ENCODE measurements at places on chromosomes 1 and 21. TPM values are rescaled to one million over a fixed set of nuclear protein-coding genes. Genes with fewer than 3 reads are reported as not detected.

- no peaks in the 10 kb centered on the region for H3K4me1 ChIP-seq
- H3K36me3 ChIP-seq: no peaks in the 10 kb centered on the region
- no peak overlapping the region for H3K27ac ChIP-seq
- H3K4me3 ChIP-seq: no peak overlapping the region
- DNase-seq: no peak
Observed at GRCh38 chr1:84278905-84279304, 22.6 kb upstream of the SAMD13 start.

DNA sequence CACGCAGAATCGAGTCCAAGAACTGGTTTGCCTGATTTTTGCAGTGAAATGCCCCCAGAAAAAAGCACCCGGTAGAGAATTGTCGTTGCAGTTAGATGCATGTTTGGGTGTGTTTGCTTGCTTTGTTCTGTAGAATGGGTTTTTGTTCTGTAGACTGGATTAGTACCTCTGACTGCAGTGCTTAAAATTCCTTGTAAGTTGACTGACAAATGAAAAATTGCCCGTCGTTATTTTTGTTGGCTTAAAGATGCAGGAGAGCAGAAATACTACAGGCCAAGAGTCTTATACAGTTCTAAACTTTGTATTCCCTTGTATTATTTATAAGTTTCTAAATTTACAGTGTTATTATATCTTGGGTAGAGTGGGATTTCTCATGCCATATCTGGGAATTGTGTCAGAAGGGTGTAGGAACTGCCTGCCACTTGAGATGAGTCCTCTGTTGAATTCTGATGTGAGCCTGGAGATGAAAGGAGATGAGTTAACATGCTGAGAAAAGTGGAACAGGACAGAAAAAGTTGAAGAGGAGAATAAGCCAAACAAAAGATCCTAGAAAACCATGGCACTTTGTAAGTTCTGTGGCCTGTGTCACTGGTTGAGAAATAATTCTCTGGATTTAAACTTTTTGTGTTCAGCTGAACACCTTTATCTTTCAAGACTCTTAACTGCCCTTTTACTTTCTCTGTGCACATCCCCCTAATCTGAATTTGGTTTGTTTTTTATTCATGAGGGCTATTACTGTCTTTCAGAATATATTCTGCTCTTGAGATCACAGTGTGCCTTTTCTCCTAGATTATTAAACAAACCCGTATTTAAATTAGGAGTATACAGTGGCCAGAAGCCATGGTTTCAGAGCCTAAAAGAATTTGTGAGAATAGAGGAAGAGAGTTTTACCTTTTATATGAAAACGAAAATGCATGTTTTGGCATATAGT lies 1.4 kb downstream of the DESI2 start:
- H3K27me3 ChIP-seq: no peaks in the 10 kb centered on the region
- H3K4me3 ChIP-seq: peak overlapping the region; percentile 82
- no peak for DNase-seq
- peaks cover 2% of the 10 kb centered on the region for H3K4me1 ChIP-seq
- H3K27ac ChIP-seq: no peak overlapping the region
- no peaks in the 10 kb centered on the region for H3K36me3 ChIP-seq

POU3F1 gene
- not detected for total RNA-seq

AMY1A gene
- total RNA-seq: not detected

- no peaks in the 10 kb centered on the region for H3K4me1 ChIP-seq
- no peak for DNase-seq
- H3K4me3 ChIP-seq: no peak overlapping the region
- no peaks in the 10 kb centered on the region for H3K36me3 ChIP-seq
- no peaks in the 10 kb centered on the region for H3K27me3 ChIP-seq
Observed at GRCh38 chr1:38529391-38529790, 330.2 kb downstream of the RRAGC start.

DNA sequence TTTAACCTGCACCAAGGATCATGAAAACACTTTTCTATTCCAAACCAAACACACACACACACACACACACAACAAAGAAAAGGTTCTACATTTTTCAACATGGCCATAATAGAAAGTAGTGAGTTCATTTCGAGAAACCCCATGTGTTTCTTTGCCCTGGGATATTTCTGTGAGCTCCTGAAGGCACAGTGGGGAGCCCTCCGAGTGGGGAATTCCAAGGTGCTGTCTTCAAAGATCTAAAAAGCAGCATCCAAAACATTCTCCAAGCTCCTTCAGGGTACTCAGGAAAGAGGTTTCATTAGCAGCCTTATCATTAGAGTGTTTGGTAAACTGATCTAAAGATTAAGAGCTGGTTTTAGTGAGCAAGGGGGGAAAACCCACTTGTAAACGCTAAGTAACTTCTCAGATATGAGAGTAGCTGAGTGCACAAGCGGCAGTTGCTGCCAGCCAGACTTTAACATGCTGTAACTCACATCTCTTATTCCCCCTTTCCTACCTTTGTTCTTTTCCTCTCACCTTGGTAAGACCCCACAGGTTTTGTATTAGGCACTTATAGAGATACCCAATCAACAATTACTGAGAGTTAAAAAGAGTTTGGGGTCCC lies 38.3 kb downstream of the ZC3H11B start:
- H3K27me3 ChIP-seq: no peaks in the 10 kb centered on the region
- H3K4me3 ChIP-seq: no peak overlapping the region
- no peaks in the 10 kb centered on the region for H3K36me3 ChIP-seq

NR1I3 gene
- total RNA-seq: not detected

NTRK1 gene
- total RNA-seq: 0.92 TPM

GRCh38 chr1:243912347-243912746 lies 62.3 kb upstream of the AKT3 start:
- peaks cover 2% of the 10 kb centered on the region for H3K4me1 ChIP-seq
- no peak overlapping the region for H3K4me3 ChIP-seq
- no peaks in the 10 kb centered on the region for H3K36me3 ChIP-seq
- H3K27ac ChIP-seq: no peak overlapping the region
- DNase-seq: no peak

COL9A2 gene
- 0.30 TPM for total RNA-seq

SRRM1 gene
- total RNA-seq: 137 TPM

SPRR2G gene
- total RNA-seq: not detected

TSEN15 gene
- total RNA-seq: 15.7 TPM

ADCY10 gene
- 0.23 TPM for total RNA-seq

DNA sequence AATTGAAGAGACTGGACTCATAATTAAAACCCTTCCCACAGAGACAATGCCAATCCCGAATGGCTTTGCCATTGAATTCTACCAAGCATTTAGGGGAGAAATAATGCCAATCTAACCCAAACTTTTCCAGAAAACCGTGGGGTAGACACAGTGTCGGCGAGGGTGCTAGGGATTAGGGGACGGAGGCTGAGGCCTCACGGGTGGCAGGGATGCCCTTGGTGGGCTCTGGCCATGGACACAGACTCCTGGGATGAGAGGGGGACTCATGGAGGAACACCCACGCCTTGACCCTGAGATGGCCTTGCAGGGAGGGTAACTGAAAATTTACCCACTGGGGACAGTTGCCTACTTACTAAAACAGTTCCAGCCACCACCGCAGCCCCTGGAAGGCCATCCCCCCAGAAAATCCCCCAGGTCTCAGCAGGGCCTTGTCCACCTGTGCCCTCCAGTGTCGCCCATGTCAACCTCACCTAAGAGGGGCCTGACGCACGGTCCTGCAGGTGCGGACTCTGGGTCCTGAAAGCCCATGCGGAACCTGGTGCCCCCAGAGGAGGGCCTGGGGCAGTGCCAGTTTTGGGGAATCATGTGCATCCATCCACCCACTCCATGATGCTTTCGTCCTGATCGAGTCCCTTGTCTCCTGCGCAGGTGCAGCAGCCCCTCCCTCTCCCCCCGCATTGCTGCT lies 1.9 kb downstream of the KRTAP10-5 start:
- H3K27ac ChIP-seq: no peak overlapping the region
- H3K36me3 ChIP-seq: no peaks in the 10 kb centered on the region
- no peak for DNase-seq
- no peaks in the 10 kb centered on the region for H3K4me1 ChIP-seq

FMOD gene
- 135 TPM for total RNA-seq

GRCh38 chr1:229028544-229028943 lies 242.4 kb upstream of the RAB4A start:
- no peak overlapping the region for H3K4me3 ChIP-seq
- H3K36me3 ChIP-seq: no peaks in the 10 kb centered on the region
- DNase-seq: no peak
- H3K4me1 ChIP-seq: no peaks in the 10 kb centered on the region
- no peaks in the 10 kb centered on the region for H3K27me3 ChIP-seq
- no peak overlapping the region for H3K27ac ChIP-seq

GRCh38 chr1:193111641-193112090 lies 6.5 kb upstream of the GLRX2 start:
- H3K36me3 ChIP-seq: no peaks in the 10 kb centered on the region
- DNase-seq: peak; percentile 56
- no peaks in the 10 kb centered on the region for H3K27me3 ChIP-seq
- H3K27ac ChIP-seq: no peak overlapping the region
- H3K4me3 ChIP-seq: no peak overlapping the region

GBP6 gene
- not detected for total RNA-seq

DNA sequence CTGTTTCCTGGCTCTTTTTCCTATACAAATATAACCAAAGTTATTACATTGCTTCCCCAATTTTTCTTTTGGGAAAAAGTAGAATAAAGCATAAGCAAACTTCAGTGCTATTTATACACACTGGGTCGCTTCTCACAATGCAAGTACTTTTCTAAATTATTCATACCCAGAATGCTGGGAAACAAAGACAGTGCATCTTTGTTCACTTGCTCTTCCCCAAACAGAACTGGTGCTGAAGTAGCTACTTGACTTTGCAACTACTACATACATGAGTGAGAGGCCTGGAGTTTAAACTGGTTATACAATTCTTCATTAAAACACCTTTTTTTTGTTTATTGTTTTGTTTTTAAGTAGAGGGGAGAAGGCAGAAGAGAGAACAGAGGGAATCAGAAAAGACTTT lies 40.2 kb downstream of the STX6 start:
- no peaks in the 10 kb centered on the region for H3K36me3 ChIP-seq
- H3K27me3 ChIP-seq: no peaks in the 10 kb centered on the region
- H3K4me3 ChIP-seq: no peak overlapping the region
- no peak overlapping the region for H3K27ac ChIP-seq

CSF1 gene
- 44.3 TPM for total RNA-seq
